Thoracic aorta (tissue), 2 donors: ENCODE measurements at places on chromosomes 3 and 15.

DNA sequence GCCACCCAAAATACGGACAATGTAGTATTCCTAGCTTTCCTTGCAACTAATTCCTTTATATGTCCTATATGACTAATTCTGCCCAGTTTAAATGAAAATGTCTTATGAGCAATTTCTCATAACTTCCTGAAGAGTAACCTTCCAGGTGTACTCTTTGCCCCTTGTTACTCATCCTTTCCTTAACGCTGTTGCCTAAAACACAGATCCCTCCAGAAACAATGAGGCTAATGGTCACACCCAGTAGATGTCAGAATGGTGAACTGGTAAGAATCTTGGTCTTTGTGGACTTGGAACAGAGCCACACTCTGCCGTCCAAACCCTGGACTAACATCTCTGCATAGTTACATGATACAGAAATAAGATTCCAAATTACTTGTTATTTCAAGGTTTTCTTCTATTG lies 497.9 kb downstream of the IGSF11 start:
- no peak for DNase-seq

DNA sequence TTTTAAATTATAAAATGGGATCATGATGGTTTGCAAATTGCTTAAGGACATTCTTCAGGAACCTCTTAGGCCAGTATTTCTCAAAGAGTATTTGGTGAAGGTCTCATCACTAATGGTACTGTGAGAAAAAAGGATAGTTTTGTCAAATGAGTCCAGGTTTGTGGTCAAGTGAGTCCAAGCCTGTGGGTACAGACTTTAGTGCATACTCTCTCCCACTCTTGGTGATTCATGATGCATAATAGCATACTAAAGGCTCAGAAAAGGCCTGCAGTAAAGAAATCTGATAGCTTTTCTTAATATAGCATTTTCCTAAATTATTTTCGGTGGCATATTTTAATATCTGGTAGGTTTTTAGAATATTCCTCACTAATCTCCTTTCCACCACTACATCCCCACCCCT lies 20.0 kb downstream of the BOC start:
- DNase-seq, result no peak

- DNase-seq, result no peak
Observed at GRCh38 chr3:128567141-128567540, 74.1 kb upstream of the GATA2 start.

DNA sequence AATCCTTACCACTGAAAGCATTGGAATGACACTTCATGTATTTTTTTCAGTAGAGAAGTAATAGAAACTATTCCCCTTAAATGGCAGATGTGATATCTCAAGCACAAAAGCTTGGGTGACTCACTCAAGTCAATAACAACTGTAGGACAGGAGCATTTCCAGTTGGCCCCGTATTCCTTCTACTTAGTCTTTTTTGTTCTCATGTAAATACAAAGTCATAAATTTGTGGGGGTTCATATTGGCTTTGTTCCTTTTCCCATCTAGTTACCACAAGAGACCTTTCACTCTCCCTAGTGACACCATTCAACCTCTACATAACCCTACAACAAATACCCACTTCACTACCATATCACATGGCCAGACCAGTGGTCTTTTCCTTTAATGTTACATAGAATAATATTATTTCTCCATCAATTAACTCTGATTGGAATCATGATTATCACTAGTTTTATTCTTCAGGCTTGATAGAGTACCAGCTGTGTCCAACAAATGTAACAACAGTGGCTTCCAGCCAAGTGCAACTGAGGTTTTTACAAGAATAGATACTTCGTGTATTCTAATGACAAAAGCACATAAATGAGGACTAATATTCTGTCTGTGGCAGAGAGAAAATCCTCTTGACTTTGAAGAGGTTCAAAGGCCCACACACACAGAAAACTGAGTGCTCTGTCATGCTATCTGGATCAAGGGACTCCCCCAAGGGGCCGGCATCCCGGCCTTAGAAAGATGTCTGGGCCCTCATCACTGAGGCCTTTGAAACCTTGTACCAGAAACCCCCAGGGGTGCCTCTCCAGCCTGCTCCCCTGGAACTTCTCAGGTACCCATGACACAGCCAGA lies 94.0 kb upstream of the THBS1 start:
- no peak for DNase-seq

DNA sequence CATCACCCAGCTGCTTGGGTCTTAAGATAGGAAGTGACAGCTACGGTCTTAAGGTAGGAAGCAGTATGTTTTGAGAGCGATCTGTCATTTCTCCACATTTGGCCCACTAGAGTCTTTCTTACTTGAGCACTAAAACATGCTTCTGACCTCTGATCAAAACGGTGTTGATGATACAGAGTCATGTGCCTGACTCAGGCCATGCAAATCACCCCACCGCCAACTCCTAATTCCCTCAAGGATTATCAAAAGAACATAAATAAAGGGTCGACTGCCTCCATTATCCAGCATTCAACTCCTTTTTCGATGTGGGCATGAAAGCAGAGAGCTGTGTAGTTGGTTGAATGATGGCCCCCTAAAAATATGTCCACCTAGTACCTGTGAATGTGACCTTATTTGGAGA lies 201.7 kb upstream of the PROK2 start:
- no peak for DNase-seq
